Fibroblast of the aortic adventitia (primary cell): ENCODE measurements at places on chromosomes 11 and 22. TPM values are rescaled to one million over a fixed set of nuclear protein-coding genes. Genes with fewer than 3 reads are reported as not detected.

- DNase-seq = no peak
Observed at GRCh38 chr22:16972311-16972710, 35.7 kb downstream of the GAB4 start.

GRCh38 chr11:113163291-113164030, 150.9 kb upstream of the TTC12 start:
- peak; percentile 85 for DNase-seq

GRCh38 chr22:41524251-41524661, 20.0 kb downstream of the POLR3H start:
- peak; percentile 75 for DNase-seq

DNA sequence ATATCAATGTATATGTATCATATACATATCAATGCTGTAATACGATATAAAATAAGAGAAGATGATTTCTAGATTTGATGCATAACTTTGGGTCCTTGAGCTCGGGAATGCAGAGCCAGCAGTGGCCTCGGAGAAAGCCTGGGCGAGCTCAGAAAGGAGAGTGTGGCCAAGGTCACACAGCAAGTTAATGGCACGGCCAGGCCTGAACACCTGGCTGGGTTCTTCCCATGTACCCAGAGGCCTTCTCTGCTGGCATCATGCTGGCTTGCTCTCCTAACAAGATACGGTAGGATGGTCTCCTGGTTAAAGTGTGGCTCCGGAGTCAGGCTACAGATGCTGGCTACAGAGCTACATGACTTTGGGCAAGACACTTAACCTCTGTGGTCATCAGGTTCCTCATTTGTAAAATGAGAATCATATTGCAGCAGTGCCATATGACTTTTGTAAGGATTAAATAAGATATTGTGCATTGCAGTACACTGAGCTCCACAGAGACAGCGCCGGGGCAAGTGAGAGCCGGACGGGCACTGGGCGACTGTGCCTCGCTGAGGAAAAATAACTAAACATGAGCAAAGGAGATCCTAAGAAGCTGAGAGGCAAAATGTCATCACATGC, 29.9 kb downstream of the TPST2 start:
- no peak for DNase-seq

DNA sequence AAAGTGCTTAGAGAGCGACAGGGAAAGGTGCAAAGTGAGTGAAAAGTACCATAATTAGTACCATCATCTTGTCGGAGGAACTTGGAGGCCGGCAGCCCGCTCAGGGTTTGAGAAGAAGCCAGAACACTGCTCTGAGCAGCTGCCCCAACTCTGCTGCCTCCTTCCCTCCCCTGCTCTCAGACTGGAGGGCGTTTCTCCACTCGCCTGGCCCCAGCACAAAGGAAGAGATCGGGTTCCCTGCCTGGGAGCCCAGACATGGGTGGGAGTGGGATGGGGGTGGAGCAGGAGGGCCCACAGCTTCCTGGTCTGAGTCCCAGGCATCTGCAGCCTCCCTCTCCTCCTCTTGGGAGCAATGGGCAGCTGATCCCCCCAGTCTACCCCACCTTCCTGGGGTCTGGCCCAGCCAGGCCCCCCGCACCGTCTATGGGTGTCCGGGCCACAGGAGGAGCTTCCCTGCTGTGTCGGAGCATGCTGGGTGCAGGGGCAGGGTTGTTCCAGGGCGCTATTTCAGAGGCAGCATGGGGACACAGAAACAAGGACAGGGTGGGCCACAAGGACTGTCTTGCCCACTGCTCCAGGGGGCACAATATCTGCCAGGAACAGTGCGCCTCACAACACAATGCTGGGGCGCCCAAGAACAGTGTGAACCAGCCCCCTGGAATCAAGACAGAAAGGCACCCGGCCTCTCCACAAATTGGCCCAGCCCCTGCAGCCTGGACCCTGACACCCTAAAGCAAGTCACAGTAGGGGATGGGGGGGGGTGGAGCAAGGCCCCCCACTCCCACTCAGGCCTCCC, 4.8 kb downstream of the LIF start:
- DNase-seq = peak; percentile 51

DNA sequence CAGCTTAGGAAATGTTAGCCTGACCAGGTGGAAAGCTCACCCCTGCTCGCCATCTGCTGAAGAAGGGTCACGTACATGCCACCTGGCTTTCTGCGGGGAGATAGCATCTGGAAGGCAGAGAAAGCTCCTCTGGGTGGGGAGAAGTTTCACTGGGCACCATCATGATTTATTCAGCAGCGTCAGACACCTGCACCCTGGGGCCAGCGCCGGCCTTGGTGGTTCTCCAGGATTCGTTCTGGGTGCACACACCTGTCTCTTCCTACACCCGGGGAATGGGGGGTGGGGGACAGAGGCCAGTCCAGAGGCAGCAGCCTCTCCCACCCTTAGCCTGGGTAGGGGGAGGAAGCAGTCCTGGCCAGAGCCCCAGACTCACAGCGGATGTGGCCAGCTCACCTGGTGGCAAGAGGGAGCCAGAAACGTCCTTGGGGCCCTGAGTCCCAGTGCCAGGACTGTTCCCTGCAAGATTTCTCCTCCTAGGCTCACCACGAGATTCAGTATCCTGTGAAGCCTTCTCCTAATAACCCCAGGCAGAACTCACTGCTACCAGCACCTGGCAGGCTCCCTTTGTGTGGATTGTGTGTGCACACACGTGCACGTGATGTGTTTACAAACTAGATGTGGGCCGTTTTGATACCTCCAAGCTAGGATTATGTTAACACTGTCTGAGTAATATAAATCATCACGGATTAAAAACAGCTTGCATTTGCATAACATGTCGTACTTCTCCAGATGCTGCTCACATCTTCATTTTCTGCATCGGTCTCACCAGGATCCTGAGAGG, 17.3 kb upstream of the RASD2 start:
- no peak for DNase-seq

Gene RIMBP3B
- total RNA-seq = 0.09 TPM in 1 of 2 replicates, not detected in the other

Gene TRPM5
- total RNA-seq = not detected in 2 replicates

Gene RASD2
- 0.09 TPM in 1 of 2 replicates, not detected in the other for total RNA-seq

Gene SAA4
- 0.27 TPM in 1 of 2 replicates, not detected in the other for total RNA-seq
